ENCODE measurements at places on chromosomes 12 and 14.

- no peak for DNase-seq
Observed at GRCh38 chr14:77612011-77612620, 4.3 kb downstream of the SPTLC2 start.

GRCh38 chr12:16323010-16323409, 24.4 kb upstream of the MGST1 start:
- DNase-seq, result no peak

DNA sequence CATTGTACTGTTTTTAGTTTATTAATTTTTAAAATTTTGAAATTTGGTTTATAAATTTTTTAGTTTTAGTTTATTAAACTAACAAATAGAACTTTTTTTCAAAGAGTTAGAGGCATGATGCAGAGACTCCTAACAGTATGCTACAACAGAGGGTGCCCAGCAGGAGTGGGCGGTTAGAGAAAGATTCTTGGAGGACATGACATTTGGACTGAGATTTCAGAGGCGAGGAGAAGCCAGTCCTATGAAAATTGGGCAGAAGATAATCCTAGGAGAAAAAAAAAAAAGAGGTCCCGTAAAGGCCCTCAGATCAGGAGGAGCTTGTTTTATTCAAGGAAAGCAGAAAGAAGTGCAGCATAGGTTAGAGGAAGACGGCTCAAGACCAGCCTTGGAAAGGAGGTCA, 21.7 kb downstream of the KCNK10 start:
- DNase-seq, result no peak

DNA sequence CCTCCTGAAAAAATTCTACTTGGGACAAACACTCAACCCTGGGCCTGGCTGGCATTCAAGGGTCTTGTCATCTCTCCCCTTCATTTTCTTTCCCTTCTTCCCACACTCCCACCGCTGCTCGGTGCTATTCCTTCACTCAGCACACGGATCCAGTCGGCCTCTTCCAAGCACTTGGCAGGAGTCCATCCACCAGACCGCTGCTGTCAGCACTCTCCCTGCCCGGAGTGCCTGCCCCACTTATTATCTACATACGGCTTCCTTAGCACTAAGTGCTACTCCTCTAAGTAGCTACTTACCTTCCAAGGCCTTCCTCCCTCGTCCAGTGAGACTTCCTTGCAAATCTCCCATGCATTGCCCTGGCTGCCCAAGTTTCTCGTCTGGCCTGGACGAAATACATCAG, 29.8 kb downstream of the CALM1 start:
- no peak for DNase-seq

DNA sequence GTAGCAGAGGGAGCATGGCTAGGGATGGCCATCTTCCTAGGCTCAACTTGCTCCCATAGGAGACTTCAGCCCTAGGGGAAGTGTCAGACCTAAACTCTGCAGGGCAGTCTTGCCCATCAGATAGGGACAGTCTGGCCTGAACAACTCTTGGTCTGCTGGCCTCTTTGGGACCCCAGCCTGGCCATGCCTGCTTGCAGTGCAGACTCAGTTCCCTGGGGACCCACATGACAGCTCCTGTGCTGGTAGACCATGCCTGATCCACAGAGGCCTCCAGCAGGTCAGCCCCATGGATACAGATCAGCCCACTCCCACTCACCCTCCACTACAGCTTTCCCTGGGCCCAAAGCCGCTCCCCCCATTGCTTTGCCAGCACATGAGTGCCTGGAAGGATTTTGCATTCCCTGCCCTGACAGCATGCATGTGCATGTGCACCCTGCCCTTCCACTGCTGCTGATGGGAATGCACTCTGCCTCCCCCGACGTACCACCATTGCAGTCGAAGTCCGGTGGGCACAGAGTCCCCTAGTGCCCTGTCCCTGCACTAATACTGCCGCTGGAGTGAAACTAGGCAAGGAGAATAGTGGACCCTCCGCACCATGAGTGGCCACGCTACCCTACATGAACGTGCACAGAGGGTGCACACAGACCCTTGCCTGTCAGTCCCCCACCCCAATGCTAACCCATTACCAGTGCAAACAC, 841.4 kb downstream of the FSCB start:
- no peak for DNase-seq

GRCh38 chr12:18752280-18752920, 14.5 kb downstream of the CAPZA3 start:
- no peak for DNase-seq

DNA sequence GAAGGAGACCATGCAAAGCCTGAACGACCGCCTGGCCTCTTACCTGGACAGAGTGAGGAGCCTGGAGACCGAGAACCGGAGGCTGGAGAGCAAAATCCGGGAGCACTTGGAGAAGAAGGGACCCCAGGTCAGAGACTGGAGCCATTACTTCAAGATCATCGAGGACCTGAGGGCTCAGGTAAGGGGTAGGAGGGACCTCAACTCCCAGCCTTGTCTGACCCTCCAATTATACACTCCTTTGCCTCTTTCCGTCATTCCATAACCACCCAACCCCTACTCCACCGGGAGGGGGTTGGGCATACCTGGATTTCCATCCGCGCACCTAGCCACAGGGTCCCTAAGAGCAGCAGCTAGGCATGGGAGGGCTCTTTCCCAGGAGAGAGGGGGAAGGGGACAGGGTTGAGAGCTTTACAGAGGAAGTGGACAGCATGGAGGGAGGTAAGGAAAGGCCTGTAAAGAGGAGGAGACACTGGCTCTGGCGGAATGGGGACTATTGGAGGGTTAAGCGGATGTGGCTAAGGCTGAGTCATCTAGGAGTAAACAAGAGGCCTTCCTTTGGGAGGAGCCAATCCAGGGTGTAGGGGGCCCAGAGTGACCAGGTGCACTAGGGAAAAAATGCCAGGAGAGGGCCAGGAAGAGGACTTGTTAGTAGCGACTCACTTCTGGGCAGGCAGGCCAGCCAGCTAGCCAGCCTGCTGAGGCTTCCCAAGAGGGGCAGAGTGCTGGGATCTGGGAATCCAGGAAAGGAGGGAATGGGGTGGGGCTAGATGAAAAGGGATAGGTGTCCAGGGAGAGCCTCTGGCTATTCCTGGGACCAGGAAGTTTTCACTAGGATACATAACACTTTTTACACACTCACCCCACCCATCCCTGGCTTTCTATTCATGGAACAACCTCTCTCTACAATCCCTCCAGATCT, 754 bp downstream of the KRT18 start:
- DNase-seq, result no peak

DNA sequence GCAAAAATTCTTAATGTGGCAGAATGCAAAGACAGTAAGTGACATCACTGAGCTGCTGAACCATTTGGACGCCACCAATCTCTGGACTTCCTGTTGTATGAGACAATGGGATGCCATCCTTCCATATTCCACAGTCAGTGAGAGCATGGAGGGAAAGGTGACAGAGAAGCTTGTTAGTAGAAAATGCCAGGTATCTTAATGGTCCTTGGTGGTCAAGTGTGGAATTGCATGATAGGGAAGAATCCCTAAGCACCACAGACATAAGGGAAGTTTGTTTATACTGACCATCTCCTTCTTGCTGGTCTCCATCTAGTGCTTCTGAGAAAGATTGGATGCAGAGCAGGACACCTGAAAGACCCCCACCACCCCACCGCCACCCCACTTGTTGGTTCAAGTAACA, 1410.0 kb upstream of the TMEM132C start:
- DNase-seq, result no peak

DNA sequence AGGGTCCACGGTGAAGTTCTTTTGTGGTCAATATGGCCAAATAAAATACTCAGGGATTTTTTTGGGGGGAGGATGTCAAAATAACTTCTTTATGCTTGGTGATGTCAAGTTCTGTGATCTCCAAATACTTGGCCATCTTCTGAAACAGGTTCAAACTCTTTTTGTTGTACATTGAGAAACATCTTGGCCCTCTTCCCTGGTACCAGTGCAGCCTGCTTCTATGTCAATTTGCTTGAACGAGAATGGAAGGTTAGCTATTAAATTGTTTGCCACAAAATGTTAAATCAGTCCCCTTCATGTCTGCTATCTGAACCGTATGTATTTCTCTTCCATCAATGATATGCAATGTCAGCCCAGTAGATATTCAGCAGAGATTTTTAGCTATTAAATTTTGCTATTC, 6.1 kb upstream of the CRADD start:
- DNase-seq, result no peak

DNA sequence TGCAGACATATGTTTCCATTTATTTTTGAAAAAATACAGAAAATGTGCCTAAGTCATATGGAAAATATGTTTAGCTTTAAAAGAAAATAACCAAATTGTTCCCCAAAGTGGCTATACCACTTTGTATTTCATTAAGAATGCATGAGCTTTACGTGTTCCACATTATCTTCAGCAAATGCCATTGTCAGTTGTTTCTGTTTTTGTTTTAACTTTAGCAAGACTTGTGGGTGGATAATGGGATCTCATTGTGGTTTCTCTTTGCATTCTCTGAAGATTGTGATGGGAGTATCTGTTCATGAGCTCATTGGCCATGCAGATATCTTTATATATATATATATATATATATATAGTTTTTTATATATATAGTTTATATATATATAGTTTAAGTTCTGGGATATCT, 181.5 kb downstream of the CCER1 start:
- DNase-seq, result no peak

GRCh38 chr14:64654246-64654900, 49.9 kb upstream of the PLEKHG3 start:
- DNase-seq, result no peak

GRCh38 chr12:84644908-84645307, 267.7 kb downstream of the SLC6A15 start:
- no peak for DNase-seq

- no peak for DNase-seq
Observed at GRCh38 chr12:42996869-42997431, 407.4 kb upstream of the PRICKLE1 start.
